Prostate gland (tissue), 2 donors: ENCODE measurements at places on chromosomes 11 and 22.

GRCh38 chr11:2097356-2097997 lies 41.7 kb downstream of the IGF2 start:
- peak; percentile 51 for DNase-seq
- peaks cover 10% of the 10 kb centered on the region for H3K4me1 ChIP-seq
- H3K4me3 ChIP-seq = no peak overlapping the region
- no peaks in the 10 kb centered on the region for H3K27me3 ChIP-seq
- H3K27ac ChIP-seq = peak overlapping the region; percentile 47

- no peaks in the 10 kb centered on the region for H3K4me1 ChIP-seq
- DNase-seq = no peak
- H3K4me3 ChIP-seq = no peak overlapping the region
- no peak overlapping the region for H3K27ac ChIP-seq
- no peaks in the 10 kb centered on the region for H3K27me3 ChIP-seq
- no peaks in the 10 kb centered on the region for H3K36me3 ChIP-seq
Measured at GRCh38 chr11:121651257-121651605, 198.5 kb upstream of the SORL1-AS1 start.

DNA sequence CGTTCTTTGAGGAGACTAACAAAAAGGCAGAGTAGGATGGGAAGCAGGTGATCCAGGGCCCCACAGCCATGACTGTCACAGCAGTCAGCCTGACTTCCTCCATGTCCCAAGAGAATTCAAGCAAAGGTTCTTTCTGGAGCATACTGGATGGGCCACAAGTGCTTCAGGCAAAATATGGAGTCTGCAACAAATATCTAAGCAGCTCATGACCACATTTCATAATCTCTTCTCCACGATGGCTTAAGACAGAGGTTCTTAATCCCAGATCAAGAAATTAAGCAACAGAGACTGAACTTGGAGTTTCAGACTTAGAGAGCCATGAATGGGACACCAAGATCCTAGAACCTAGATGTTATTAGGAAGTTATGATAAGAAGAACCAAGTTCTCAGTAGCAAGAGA lies 31.6 kb downstream of the GUCY1A2 start:
- DNase-seq = no peak
- H3K27me3 ChIP-seq = no peaks in the 10 kb centered on the region
- H3K36me3 ChIP-seq = no peaks in the 10 kb centered on the region
- H3K4me3 ChIP-seq = no peak overlapping the region

DNA sequence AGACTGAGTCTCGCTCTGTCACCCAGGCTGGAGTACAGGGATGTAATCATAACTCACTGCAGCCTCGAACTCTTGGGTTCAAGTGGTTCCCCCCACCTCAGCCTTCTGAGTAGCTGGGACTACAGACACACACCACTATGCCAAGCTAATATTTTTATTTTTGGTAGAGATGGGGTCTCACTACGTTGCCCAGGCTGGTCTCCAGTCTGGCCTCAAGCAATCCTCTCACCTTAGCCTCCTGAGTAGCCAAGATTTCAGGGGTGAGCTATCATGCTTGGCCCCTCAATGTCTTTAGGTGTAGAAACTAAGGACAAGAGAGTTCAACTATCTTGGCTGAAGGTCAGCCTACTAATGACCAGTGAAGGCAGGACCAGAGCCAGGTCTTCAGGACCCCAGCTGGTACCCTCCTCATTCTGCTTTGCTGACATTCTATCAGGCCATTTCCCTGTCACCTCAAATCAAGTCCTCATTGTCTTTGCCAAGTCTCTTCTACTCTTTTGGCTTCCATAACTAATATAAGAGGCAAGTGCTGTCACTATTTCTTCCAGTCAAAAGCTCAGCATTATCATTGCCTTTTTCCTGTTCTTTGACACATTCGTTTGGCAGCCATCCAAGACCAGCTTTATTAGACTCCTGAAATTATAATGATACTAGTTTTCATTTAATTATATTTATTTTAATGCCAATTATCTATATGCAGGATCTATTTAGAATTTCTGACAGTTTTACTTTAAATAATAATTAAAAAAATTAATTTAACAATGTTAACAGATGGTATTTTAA lies 264.2 kb upstream of the PITPNB start:
- H3K4me3 ChIP-seq = no peak overlapping the region
- H3K36me3 ChIP-seq = no peaks in the 10 kb centered on the region
- H3K27me3 ChIP-seq = no peaks in the 10 kb centered on the region
- H3K4me1 ChIP-seq = no peaks in the 10 kb centered on the region

GRCh38 chr11:2797121-2797711 lies 88.4 kb downstream of the CDKN1C start:
- H3K27me3 ChIP-seq = no peaks in the 10 kb centered on the region
- H3K4me1 ChIP-seq = no peaks in the 10 kb centered on the region
- no peak overlapping the region for H3K27ac ChIP-seq
- H3K4me3 ChIP-seq = no peak overlapping the region
- H3K36me3 ChIP-seq = no peaks in the 10 kb centered on the region

DNA sequence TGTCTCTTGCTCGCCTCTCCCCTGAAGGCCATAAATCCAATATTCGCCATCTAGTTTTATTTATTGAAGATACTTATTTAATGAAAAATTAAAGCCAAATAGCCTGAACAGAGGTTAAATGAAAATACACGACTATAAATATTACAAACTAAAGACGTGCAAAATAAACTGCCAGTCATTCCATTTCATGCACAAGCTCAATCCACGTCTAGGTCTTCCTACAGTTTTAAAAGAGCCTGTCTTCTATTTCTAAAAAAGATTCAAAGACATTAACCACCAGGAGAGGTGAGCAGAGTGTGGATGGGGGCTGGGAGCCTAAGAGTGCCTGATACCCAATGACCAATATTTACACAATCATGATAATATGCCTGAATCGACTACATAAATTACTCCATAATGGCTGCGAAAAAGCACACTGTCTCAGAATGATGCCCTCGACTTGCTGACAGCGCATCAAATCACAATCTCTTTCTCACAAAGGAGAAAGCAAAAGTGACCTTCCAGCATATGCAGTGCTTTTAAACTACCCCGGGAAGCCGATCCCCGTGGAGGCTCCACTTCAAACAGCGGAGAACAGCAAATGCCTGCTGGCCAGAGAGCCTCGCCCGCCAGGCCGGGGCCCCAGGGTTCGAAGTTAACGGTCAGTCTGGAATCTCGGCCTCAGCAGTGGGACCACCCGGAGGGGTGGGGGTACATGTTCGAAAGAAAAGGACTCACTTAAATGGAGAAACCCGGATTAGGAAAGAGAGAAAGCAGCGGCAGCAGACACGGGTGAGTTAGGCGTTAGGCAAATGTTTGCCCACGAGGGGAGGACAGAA lies 1.7 kb downstream of the FCHSD2 start:
- peak overlapping the region; percentile 94 for H3K4me3 ChIP-seq
- H3K4me1 ChIP-seq = peaks cover 4% of the 10 kb centered on the region
- peak overlapping the region; percentile 96 for H3K27ac ChIP-seq
- no peaks in the 10 kb centered on the region for H3K36me3 ChIP-seq

- H3K27ac ChIP-seq = no peak overlapping the region
- no peaks in the 10 kb centered on the region for H3K4me1 ChIP-seq
- DNase-seq = no peak
- H3K27me3 ChIP-seq = peaks cover 2% of the 10 kb centered on the region
- H3K36me3 ChIP-seq = no peaks in the 10 kb centered on the region
Measured at GRCh38 chr11:120510406-120511115, 987 bp upstream of the GRIK4 start.

GRCh38 chr11:31636983-31637382 lies 127.4 kb downstream of the ELP4 start:
- no peak overlapping the region for H3K27ac ChIP-seq
- no peak overlapping the region for H3K4me3 ChIP-seq

DNA sequence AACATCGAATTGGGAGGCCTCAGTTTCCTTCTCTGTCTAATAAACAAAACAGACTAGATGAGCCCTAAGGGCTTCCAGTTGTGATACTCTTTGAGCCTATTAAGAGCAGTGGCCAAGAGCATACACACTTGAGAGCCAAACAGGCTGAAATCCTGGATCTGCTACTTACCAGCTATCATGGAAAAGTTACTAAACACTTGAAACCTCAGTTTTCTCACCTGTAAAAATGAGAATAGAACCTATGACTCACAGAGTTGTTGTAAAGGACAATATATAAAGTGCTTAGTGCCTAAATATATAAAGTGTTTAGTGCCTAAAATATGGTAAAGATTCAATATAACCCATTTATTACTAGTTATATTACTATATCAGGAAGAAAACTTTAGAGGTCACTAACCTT lies 23.7 kb upstream of the GDPD4 start:
- no peak overlapping the region for H3K27ac ChIP-seq
- no peaks in the 10 kb centered on the region for H3K4me1 ChIP-seq
- no peaks in the 10 kb centered on the region for H3K36me3 ChIP-seq
- no peak overlapping the region for H3K4me3 ChIP-seq
- H3K27me3 ChIP-seq = no peaks in the 10 kb centered on the region
- DNase-seq = no peak

- no peak overlapping the region for H3K4me3 ChIP-seq
- DNase-seq = no peak
- no peak overlapping the region for H3K27ac ChIP-seq
- H3K36me3 ChIP-seq = no peaks in the 10 kb centered on the region
Measured at GRCh38 chr11:61079416-61080150, 22.7 kb upstream of the CD5 start.

DNA sequence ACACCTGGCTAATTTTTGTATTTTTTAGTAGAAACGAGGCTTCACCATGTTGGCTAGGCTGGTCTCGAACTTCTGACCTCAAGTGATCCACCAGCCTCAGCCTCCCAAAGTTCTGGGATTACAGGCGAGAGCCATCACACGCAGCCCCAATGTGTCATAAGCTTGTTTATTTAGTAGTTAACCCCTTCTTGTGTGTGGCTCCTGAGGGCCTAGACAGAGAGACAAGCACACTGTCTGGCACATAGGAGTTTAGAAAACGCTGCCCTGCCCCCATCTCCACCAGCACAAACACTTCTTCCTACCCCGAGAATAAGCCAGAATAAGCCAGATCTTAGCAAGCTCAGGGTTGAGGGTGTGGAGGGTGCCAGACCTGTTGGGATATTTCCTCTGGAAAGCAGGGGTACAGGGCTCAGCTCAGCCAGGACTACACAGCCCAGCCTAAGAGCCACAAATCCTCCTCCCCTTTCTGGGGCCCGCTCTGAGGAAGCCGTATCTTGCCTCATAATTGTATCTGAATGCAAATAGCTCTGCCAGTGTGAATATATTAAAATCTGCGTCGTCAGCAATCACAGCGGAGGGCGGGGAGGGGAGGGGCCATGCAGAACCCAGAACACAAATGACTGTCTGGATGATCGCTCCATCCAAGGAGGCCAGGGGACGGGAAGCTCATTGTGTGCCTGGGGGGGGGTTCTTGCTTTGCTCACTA lies 247.3 kb downstream of the MN1 start:
- H3K27ac ChIP-seq = no peak overlapping the region
- no peak overlapping the region for H3K4me3 ChIP-seq
- no peak for DNase-seq
- no peaks in the 10 kb centered on the region for H3K4me1 ChIP-seq
- H3K36me3 ChIP-seq = no peaks in the 10 kb centered on the region

DNA sequence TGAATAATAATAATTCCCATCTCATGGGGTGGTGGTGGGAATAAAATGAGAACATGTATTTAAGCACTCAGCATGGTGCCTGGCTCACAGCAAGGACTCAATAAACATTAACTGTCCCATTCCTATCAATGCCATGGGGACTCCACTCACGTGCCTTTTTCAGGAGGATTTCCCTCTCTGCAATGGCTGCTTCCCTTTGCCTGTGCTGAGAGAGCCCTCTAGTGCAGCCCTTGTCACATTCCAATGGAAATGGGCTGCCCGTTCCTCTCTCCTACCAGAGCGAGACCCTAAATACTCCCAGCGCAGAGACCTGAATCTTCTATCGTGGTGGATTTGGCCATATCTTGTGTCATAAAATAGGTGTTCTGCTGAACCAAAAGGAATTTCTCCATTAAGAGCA lies 621.5 kb upstream of the B3GAT1 start:
- no peak for DNase-seq
- no peak overlapping the region for H3K4me3 ChIP-seq
- no peaks in the 10 kb centered on the region for H3K36me3 ChIP-seq
- peaks cover 2% of the 10 kb centered on the region for H3K27me3 ChIP-seq
- no peak overlapping the region for H3K27ac ChIP-seq

- H3K27ac ChIP-seq = no peak overlapping the region
- no peaks in the 10 kb centered on the region for H3K4me1 ChIP-seq
- H3K27me3 ChIP-seq = no peaks in the 10 kb centered on the region
- no peaks in the 10 kb centered on the region for H3K36me3 ChIP-seq
- no peak for DNase-seq
- H3K4me3 ChIP-seq = no peak overlapping the region
Measured at GRCh38 chr22:33385611-33386010, 327.4 kb upstream of the SYN3 start.

DNA sequence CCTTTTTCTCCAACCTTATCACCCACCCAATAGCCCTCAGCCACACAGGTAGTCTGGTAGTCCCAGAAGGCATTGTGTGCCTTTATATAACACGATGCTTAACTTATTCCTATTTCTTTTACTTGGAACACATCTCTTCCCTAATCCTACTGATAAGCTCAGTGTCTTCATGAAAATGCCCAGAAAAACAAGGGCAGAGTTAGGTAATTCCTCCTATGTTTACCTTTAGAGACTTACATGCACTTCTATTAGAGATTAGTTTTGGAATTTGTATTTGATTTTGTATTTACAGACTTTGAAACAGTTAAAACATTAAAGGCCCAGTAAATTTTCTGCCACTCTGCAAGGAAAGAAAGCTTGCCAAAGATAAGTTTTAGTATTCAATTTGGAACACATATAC lies 637.8 kb upstream of the CCDC90B start:
- no peaks in the 10 kb centered on the region for H3K36me3 ChIP-seq
- no peak for DNase-seq
- H3K4me1 ChIP-seq = no peaks in the 10 kb centered on the region
- no peak overlapping the region for H3K27ac ChIP-seq
- H3K27me3 ChIP-seq = no peaks in the 10 kb centered on the region

DNA sequence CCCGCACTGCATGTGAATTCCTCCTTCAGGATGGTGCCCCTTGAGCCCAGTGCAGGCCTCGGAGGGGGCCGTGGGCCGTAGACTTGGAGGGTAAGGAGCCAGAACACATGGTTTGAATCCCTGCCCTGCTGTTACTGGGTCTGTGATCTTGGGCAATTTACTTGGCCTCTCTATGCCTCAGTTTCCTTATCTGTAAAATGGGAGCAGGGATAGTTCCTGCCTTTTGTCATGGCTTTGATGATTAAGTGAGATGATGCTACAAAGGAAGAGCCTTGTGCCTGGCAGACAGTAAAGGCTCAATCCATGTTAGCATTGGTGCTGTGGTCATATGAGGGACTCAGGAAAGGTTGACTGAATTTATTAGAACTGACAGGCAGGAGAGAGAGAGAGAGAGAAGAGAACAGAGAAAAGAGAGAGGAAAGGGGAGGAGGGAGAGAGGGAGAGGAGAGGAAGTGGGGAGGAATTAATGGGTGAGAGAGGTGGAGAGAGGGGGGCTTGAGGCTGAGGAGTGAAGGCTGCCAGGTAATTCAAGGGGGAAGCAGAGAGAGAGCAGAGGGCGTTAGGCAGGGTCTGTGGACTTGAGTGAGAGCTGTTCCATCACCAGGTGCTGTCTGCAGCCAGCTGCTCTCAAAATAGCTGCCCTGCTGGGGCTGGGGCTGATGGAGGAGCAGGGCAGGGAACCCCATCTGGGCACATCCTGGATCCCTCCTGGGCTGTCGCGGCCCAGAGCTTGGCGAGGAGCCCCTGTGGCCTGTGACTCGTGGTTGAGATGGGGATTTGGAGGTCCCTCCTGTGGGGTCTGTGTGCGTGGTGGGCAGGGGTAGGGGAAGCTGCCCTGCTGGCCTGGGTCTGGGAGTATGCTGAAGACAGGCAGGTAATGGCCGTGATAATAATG lies 44.1 kb downstream of the MCM5 start:
- no peaks in the 10 kb centered on the region for H3K4me1 ChIP-seq
- H3K36me3 ChIP-seq = no peaks in the 10 kb centered on the region
- DNase-seq = no peak
- H3K4me3 ChIP-seq = no peak overlapping the region
